ENCODE measurements at places on chromosomes 12 and 14.
A peak's percentile ranks its signal among the peaks of the same experiment; 100 is the strongest.

- DNase-seq, result no peak
These were observed 39.6 kb downstream of the CCDC85C start for GRCh38 chr14:99564256-99564925.

- DNase-seq, result peak; percentile 37
These were observed 6.4 kb upstream of the CFAP251 start for GRCh38 chr12:121911824-121912585.

GRCh38 chr12:50362671-50363070, 33.7 kb downstream of the FAM186A start:
- DNase-seq, result no peak

DNA sequence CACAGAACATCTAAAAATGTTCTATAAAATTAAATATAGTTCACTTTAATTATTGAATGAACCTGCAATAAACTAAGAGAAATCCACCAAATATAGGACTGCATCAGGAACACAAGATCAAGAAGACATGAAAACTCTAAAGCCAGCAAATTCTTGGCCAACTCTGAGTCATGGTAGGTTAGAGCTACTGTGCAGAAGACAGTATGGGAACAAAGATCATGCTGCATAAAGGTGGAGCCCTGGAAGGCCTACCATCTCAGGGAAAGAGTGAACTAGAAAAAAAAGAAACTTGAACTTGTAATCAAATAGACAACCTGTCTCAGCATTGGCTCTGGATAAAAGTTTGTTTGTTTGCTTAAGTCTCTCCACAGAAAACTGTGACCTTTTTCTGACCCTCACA, 66.9 kb upstream of the CNOT2 start:
- DNase-seq, result no peak

DNA sequence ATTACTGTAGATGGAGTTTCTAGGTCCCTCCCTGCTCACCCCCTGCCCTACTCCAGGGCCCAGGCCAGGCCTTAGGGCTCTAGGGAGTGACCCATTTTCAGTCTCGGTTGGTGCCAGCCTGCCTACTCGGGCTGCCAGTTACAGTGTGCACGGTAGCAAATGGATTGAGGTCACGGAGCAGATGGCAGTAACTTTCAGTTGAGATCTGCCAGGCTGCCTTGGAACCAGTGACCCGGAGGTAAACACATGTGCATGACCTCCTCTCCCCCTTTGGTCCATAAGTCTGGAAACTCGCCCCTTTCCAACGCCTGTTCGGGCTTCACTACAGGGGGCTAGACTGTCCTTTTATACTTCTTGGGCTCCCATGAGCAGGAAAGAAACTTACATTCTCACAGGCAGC, 139.7 kb upstream of the TBX3 start:
- no peak for DNase-seq

DNA sequence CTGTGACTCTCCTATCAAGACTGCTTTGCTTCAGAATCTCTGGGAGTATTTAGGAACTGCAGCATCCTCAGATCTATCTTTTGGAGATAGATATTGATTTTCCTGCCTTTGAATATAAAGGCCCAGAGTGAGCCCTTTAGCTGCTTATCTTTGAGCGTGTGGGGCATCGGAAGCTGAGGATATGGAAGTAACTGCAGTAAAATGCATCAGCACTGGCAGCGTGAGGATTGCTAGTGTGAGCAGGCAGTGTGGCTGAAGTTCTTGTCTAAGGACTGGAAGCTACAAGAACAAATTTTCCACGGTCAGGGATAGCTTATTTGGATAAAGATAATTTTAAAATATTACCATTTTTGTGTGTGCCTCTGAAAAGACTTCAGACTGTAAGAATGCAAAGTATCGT, 474.7 kb downstream of the NPAS3 start:
- DNase-seq, result no peak

DNA sequence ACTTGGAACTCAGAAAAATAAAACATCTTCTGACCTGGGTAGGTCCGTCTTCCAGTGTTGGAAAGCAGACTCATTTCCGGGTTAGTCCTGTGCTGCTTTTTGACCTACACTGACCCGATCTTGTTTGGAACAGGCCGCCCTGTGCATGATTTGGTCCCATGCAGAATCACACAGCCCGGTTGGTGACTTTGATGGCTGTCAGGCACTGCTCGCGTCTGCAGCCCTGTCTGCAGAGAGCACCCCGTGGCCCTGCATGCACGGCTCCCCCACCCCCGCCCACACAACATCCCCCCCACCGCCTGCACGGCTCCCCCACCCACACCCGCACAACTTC, 31.6 kb downstream of the PACS2 start:
- DNase-seq, result no peak

- DNase-seq, result no peak
These were observed 814.5 kb downstream of the RPS29 start for GRCh38 chr14:48771717-48772116.

- peak; percentile 25 for DNase-seq
These were observed 6.8 kb upstream of the SIVA1 start for GRCh38 chr14:104746071-104746545.

DNA sequence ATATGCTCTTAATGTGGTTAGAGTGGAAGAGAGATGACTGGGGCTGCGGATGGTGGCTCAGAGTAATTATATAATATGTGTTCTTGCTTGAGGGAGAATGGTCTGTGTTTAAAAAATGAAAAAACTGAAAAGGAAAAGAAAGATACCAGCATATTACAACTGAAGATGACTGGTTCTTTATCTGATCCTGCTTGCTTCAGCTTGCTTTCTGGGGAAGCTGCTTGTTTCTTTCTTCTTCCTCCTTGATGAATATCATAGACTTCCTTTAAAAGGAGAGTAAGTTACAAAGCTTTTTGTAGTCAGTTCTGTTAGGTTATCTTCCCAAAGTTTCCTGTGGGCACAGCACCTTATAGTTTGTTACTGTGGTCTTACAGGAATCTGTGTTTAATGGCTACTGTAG, 210.9 kb downstream of the ERC1 start:
- no peak for DNase-seq

GRCh38 chr12:85949253-85949652, 75.2 kb downstream of the NTS start:
- DNase-seq, result no peak

DNA sequence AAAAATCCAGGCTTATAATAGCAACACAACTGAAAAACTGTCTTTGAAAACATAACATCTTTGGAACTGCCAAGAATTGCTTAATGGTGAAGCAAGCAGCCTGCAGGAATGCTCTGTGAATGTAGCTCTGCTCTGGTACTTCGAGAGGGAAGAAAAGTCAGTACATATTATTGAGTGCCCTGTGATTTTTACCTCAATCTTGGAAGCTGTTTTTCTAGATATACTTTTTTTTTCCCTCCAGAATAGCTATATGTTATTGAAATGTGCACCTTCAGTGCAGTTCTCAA, 508.1 kb downstream of the PCNX1 start:
- no peak for DNase-seq

DNA sequence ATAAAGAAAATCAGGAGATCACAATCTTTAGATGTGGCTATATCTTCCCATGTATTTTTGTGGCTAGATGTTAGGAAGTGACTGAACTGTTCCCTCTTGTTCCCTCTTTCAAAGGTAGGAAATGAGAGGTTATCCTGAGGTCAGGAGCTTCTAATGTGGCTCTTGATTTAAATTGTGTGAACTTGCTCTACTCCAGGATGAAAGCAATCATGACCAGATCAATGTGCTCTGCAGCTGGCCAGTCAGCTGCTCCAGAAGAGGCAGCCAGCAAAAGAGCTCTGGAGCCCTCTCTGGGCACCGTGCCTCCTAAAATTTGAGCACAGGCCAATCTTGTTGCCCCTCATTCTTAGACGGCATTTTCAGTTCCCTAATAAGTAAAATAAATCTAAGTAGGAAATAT, 32.0 kb downstream of the CDK17 start:
- no peak for DNase-seq

Data from activated naive CD8-positive, alpha-beta T cell treated with anti-CD3 and anti-CD28 coated beads for 36 hours (primary cell).